ENCODE measurements at places on chromosomes 2 and 18. TPM values are rescaled to one million over a fixed set of nuclear protein-coding genes. Genes with fewer than 3 reads are reported as not detected.

GRCh38 chr2:63034526-63034925 lies 16.1 kb upstream of the OTX1 start:
- no peaks in the 10 kb centered on the region for H3K27me3 ChIP-seq
- DNase-seq = no peak
- H3K4me3 ChIP-seq = no peak overlapping the region
- no peak overlapping the region for H3K27ac ChIP-seq

DNA sequence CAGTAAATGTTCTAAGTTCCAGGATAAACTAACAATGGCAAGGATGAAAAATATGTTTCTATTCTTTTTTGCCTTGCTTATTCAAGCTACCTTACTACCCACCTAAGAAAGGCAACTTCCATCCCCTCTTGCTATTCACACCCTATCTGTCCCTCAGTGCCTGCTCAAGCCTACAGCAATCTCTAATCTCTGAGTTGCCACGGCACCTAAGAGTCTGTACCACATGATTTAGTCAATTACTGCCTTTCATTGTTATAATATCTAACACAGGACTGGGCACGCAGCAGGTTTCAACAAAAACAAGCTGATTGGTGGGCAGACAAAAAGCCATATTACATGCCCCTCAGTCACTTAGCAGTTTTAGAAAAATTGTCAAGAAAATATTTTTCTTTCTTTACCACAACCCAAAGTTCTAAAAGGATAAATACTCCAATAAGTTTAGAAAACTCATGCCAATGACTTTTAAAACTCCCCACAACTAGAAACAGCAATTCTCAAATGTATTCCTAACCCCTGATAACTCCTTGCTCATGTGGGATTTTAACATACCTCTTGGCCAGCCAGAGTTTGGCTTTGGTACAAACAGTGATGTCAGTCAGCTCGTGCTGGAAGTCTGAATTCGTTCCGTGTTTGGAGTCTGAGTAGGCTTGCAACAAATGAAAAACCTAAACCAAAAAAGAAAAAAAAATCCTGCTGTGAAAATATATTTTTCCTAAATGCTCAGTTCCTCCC lies 117.3 kb upstream of the ZFP36L2 start:
- H3K27ac ChIP-seq = peak overlapping the region; percentile 95
- peaks cover 19% of the 10 kb centered on the region for H3K4me1 ChIP-seq
- peak; percentile 86 for DNase-seq
- H3K4me3 ChIP-seq = no peak overlapping the region
- no peaks in the 10 kb centered on the region for H3K27me3 ChIP-seq
- no peaks in the 10 kb centered on the region for H3K36me3 ChIP-seq

DNA sequence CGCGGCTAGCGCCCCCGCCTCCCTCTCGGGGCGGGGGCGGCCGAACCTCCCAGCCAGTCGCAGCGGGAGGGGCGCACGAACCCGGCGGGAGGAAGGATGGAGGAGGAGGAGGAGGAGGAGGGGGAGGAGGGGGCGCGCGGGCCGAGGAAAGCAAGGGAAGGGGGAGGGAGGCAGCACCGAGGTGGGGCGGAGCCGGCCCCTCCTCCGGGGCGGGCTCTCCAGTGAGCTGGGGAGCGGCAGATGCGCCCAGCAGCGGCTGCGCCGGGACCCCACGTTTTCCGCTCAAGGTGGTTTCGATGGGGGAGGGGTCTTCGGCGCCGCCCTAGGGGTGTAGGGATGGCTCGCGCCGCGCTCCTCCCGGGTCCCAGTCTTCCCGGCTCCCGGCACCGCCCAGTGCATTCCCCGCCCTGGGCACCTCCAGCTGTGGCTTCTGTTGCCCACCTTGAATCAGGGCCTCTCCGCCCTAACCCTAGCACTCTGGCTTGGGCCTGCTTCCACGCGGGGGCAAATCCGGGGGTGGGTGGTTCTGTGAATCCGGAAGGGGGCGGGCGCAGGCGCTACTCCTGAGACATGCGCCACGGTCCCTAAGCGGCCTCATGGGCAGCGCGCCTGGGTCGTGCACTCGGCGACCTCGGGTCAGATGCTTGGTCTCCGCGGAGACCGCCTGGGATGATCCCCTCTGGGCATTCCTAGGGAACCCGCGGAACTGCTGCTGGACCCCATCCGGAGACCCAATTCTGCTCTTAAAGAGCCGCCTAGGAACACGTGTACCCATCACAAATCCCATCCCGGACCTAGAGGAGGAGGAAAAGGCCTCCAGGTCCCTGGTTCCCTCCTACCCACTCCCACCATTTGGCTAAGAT lies at the start of gene FBXO41:
Gene FBXO41, minus strand, starts transcription at position 183 of the 863 bp plus-strand sequence. CDS start 14,848 bp downstream, outside the sequence.
- H3K4me3 ChIP-seq = peak within 1 kb of the TSS; percentile 2
- H3K27ac ChIP-seq = no peak within 1 kb of the TSS
- H3K27me3 ChIP-seq = no peaks in the 10 kb centered on the region
- no peaks in the 10 kb centered on the region for H3K4me1 ChIP-seq

DNA sequence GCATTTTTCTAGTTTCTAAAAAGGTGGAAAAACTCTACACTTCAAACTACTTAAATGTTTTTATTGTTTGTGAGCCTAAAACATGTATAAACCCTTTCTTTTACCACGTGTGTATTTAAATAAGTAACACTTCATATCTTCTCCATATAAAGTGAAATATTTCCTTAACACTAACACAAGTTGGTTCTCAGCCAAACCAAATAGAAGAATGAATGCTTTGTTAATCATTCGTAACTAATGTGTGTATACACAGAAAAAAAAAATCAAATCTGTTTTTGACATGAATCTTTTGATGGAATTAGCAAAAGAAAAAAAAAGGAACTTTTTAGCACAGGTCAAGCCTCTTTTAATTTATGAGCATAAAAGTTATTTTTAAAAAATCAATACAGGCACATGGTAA lies 89.3 kb downstream of the EHBP1 start:
- no peaks in the 10 kb centered on the region for H3K4me1 ChIP-seq
- DNase-seq = no peak
- no peaks in the 10 kb centered on the region for H3K36me3 ChIP-seq
- no peaks in the 10 kb centered on the region for H3K27me3 ChIP-seq

DNA sequence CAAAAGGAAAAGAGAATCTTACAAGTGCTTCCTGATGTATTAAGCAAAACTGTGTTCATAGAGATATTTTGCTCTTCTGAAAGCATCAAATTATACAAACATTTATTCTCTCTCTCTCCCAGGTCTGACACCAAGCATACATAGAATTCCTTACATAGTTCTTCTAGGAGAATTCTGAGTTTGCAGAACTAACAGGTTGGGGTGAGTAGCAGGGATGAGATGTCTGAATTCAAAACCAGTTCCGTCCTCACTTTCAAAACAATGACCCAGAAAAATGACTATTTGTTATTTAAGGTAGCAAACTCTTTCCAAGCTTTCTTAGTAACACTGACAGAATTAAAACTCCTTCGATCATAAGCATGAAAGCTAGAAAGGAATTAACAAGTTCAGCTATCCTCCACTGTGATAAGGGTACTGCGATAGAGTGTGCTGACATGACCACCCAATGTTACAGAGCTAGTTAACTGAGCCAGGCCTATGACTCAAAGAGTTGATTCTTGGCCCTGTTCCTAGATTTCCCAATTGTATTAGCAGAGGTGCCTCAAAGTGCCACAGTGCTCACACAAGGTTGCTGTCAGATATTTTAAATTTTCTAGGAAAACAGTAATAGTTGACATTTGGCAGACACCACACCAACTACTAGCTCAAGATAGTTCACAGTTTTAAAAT lies 85.8 kb upstream of the SETBP1 start:
- H3K36me3 ChIP-seq = no peaks in the 10 kb centered on the region
- H3K4me3 ChIP-seq = no peak overlapping the region
- no peak overlapping the region for H3K27ac ChIP-seq

GRCh38 chr2:3222636-3223035 lies 155.0 kb downstream of the EIPR1 start:
- H3K4me1 ChIP-seq = no peaks in the 10 kb centered on the region
- no peak overlapping the region for H3K27ac ChIP-seq
- H3K4me3 ChIP-seq = no peak overlapping the region
- no peaks in the 10 kb centered on the region for H3K36me3 ChIP-seq
- DNase-seq = no peak
- H3K27me3 ChIP-seq = no peaks in the 10 kb centered on the region

- peaks cover 1% of the 10 kb centered on the region for H3K36me3 ChIP-seq
- H3K27ac ChIP-seq = peak overlapping the region; percentile 60
- H3K4me1 ChIP-seq = no peaks in the 10 kb centered on the region
- no peaks in the 10 kb centered on the region for H3K27me3 ChIP-seq
- H3K4me3 ChIP-seq = no peak overlapping the region
These were observed 66.3 kb upstream of the HK2 start for GRCh38 chr2:74767618-74768017.

GRCh38 chr2:181818058-181818680 lies 73.4 kb upstream of the ITPRID2 start:
- H3K4me1 ChIP-seq = peaks cover 2% of the 10 kb centered on the region
- no peaks in the 10 kb centered on the region for H3K27me3 ChIP-seq
- H3K36me3 ChIP-seq = no peaks in the 10 kb centered on the region
- H3K4me3 ChIP-seq = no peak overlapping the region

DNA sequence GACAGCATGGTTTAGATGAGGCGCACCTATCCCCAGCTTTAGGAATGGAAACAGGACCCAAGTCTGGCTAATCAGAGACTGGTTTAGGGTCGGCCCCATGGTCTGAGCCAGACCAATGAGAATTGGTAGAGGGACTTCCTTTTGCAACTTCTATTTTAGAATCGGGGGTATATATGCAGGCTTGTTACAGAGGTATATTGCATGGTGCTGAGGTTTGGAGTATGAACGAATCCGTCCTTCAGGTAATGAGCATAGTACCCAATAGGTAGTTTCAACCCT lies 1.5 kb upstream of the BOLA3 start:
- no peak for DNase-seq
- no peaks in the 10 kb centered on the region for H3K27me3 ChIP-seq
- no peak overlapping the region for H3K4me3 ChIP-seq
- H3K27ac ChIP-seq = no peak overlapping the region
- H3K4me1 ChIP-seq = no peaks in the 10 kb centered on the region
- H3K36me3 ChIP-seq = peaks cover 3% of the 10 kb centered on the region

- H3K36me3 ChIP-seq = no peaks in the 10 kb centered on the region
- H3K4me1 ChIP-seq = no peaks in the 10 kb centered on the region
- no peaks in the 10 kb centered on the region for H3K27me3 ChIP-seq
- no peak overlapping the region for H3K4me3 ChIP-seq
- DNase-seq = no peak
- H3K27ac ChIP-seq = no peak overlapping the region
These were observed 26.7 kb downstream of the POLR1A start for GRCh38 chr2:86078774-86079545.

- no peaks in the 10 kb centered on the region for H3K27me3 ChIP-seq
- H3K36me3 ChIP-seq = no peaks in the 10 kb centered on the region
- DNase-seq = no peak
- H3K27ac ChIP-seq = no peak overlapping the region
- H3K4me3 ChIP-seq = no peak overlapping the region
- no peaks in the 10 kb centered on the region for H3K4me1 ChIP-seq
These were observed 9.0 kb upstream of the CTIF start for GRCh38 chr18:48529796-48530195.

- H3K4me1 ChIP-seq = no peaks in the 10 kb centered on the region
- DNase-seq = peak; percentile 65
- no peak overlapping the region for H3K4me3 ChIP-seq
These were observed 303.3 kb downstream of the GBX2 start for GRCh38 chr2:235864733-235865515.

GRCh38 chr2:96239091-96239490 lies 26.7 kb downstream of the TMEM127 start:
- no peak overlapping the region for H3K4me3 ChIP-seq
- H3K27me3 ChIP-seq = no peaks in the 10 kb centered on the region
- DNase-seq = no peak
- no peak overlapping the region for H3K27ac ChIP-seq
- H3K36me3 ChIP-seq = peaks cover 2% of the 10 kb centered on the region

DNA sequence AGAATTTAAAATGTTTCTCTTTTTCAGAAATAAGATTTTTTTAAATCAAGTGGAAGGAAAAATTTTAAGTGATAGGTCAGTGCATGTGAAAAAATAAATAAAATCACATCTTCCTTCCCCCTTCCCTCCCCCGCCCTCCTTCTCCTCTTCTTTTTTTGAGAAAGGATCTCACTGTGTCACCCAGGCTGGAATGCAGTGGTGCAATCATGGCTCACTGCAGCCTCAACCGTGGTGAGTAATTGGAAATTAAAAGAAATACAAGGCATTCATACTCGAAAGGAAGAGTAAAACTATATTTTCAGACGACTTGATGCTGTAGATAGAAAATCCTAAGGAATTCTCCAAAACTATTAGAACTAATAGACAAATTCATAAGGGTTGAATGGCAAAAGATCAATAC lies 16.9 kb upstream of the CRACDL start:
- no peak overlapping the region for H3K27ac ChIP-seq
- DNase-seq = no peak
- no peak overlapping the region for H3K4me3 ChIP-seq

DNA sequence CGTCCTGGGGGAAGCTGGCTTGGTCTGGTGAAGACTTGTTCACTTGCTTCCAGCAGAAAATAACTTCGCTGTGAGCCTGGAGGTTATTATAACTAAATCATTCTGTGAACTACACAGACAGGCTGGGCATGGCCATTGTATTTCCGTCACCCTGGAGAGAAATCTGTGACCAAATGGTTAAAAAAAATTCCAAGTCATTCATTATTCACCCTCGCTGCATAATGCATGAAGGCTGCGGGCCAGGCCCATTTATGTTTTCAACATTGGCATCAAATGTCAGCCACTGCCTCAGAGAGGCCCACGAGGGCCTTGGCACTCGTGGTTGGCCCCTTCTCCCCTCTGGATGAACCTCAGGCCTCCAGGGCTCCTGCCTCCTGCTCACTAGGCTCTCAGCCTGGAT lies 57.7 kb downstream of the RRM2 start:
- no peak overlapping the region for H3K27ac ChIP-seq
- H3K4me1 ChIP-seq = no peaks in the 10 kb centered on the region
- DNase-seq = no peak
- H3K27me3 ChIP-seq = no peaks in the 10 kb centered on the region
- no peak overlapping the region for H3K4me3 ChIP-seq
- H3K36me3 ChIP-seq = no peaks in the 10 kb centered on the region

DNA sequence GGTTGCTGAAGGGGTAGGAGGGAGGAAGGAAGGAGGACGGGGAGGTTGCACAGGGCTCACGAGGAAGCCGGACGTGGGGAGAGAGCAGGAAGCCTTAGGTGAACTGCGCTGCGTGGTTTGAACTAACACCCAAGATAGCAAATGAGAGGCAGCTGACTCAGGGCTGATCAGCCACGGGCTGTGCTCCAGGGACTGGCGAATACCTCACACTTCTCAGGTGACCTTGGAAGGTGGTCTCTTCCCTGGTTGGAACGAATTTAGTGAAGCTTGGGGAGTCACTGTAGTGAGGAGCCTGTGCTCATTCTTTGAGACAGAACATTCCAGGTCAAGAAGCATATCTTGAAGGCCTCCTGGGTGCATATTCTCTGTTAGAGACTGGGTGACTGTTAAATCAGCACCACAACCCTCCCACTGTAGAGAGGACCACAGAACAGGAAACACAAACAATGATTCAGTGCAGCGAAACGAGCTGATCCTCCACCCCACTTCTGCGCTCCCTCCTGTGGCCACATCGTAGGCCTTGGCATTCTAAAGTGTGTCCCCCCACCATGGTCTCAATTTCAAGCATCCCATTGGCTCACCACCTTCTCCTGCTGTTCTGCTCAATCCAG lies 33.8 kb downstream of the TOGARAM2 start:
- H3K4me1 ChIP-seq = no peaks in the 10 kb centered on the region
- DNase-seq = no peak
- no peaks in the 10 kb centered on the region for H3K27me3 ChIP-seq
- no peaks in the 10 kb centered on the region for H3K36me3 ChIP-seq

The RAD51AP2 gene
- not detected for total RNA-seq

The CERKL gene
- not detected for total RNA-seq

The SERPINB7 gene
- total RNA-seq = not detected

The TRIM43 gene
- total RNA-seq = not detected

The MC5R gene
- total RNA-seq = not detected

The UGT1A5 gene
- total RNA-seq = not detected

The EMILIN1 gene
- 180 TPM for total RNA-seq

The CCDC150 gene
- total RNA-seq = 3.3 TPM
